ENCODE measurements at places on chromosomes 6 and 20.

DNA sequence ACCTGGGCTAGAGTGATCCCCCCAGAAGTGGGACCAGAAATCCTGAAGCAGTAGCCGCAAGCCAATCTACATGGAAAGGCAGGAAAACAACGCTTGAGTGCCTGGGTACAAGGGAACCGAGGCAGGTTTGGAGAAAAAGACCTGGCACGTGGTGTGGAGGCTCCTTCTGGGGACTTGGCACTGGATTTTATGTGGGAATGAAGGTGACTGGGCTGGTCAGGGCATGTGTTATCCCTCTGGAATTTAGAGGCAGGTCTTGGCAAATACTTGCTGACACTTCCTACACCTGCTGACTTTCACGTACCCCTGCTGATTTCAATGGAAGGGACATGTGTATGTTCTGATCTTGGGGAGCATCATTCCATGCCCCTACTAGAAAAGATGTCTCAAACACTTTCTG lies 25.0 kb upstream of the FAM217A start:
- no peak for DNase-seq

GRCh38 chr20:63277466-63278272 lies 5.1 kb downstream of the ARFGAP1 start:
- no peak for DNase-seq

- DNase-seq: no peak
Measured at GRCh38 chr20:45058168-45058850, 42.6 kb downstream of the KCNS1 start.

DNA sequence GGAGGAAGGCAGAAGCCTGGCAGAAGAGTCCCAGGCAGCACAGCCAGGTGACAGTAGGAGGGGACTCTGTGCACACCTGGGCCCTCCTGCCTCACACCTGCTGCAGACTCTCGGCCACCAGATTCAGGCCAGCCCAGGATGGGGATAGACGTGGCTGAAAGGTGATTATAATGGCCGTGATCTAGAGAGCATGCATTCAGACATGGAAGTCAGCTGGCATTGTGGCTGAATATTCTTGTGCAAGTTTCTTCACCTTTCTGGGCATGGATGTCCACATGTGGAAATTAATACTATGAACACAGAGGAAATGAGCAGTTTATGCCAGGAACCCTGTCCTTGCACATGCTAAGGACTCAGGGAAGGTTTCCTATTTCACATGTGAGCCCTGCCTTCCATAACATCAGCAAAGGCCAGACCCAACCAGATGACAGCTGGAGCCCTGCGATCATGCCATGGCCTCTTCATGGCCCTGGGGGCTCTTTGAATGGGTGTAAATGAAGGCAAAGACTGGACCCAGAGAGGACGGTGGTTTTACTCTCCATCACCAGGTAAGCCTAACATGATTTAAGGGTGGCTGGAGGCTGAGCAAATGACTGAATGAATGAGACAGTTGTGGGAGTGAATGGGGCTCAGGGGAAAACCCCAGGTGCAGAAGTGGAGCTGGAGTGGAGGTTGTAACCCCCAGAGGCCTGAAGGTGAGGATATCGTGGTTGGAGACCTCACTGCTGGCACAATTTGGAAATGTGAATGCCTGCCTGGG lies 2.7 kb upstream of the RAET1L start:
- no peak for DNase-seq

DNA sequence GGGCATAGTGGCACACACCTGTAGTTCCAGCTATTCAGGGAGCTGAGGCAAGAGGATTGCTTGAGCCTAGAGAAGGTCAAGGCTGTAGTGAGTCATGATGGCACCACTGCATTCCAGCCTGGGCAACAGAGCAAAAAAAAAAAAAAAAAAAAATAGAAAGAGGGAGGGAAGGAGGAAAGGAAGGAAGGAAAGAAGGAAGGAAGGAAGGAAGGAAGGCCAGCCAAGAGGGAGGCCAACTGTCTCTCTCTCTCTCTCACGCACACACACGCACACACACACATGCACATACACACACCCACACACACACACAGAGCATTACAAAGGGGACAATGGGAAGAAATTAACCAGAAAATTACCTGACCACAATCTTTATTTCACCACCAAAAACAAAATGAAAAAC lies 50.6 kb upstream of the COL9A1 start:
- no peak for DNase-seq

GRCh38 chr6:80860107-80860506 lies 753.6 kb downstream of the BCKDHB start:
- DNase-seq: no peak

GRCh38 chr20:51541189-51542032 lies 1.1 kb downstream of the NFATC2 start:
- no peak for DNase-seq

DNA sequence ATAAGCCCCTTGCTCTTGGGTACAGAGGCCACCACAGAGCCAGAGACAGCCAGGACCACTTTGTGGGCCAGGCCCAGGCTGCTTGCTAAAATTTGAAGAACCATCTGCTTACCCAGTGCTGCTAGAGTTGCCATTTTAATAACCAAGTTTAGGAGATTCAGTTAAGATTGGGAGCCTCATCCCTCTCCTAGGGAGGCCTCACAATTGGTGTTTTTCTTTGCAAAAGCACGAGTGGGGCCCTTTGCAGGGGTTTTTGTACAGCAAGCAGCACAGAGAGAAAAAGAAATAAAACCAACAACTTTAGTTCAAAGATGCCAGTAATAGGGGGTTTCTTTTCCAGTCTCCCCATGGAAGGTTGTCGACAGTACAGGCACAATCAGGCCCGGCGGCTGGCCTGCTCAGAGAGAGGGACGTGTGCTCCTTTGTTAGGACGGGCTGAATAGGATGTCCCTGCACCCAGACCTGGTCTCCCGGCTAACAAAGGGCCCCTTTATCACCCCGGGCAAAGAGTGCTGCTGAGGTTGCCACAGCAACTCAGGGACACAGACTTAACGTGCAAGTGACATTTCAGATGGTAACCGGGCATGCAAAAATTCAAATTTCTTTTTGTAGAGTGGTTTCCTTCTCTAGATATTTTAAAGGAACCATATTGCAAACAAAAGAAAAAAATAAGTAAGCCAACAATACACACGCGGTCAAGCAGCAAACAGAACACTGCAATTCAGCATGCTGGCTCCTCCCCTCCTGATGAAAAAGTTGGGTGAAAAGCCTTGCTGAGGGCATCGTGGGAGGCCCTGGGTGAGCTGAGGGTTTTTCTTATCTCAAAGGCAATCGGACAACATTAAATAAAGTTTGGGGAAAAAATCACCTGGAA lies 10.5 kb upstream of the TOX2 start:
- no peak for DNase-seq

DNA sequence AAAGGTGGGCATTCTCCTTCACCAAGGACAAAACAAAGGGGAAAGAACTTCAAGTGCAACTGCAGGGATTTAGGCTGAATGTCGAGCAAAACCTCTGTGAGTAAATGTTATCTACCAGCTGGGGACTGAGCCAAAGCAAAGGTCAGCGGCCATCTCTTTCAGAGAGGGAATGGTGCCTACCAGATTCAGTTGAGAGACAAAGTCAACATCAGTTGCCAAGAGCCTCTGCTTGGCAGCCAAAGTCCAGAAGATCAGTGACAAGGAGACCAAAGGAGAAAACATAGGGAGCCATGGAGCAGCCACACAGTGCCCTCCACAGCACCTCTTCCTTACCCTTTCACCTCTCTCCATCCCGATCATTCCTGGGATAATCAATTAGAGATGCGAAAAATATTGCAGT lies 472.5 kb downstream of the KIF16B start:
- DNase-seq: no peak

DNA sequence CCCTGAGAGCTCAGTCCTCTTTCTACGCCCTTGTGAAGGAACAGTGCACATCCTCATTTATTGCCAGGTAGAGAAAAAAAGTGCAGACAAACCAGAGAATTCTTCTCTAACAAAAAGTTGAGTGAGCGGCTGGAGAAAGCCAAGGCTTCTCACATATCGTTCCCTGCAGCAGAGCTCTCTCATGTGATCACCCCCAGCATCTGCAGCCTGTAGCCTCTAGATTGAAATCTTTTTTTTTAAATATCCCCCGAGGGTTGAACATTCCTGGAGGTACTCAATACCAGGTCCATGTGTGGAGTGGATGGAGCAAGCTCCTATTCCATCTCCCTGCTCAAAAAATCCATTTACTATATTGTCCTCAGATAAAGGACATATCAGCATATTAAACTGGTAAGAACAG lies 22.9 kb upstream of the ZNF133 start:
- no peak for DNase-seq

- DNase-seq: no peak
Measured at GRCh38 chr6:144667532-144668503, 382.7 kb downstream of the UTRN start.

- DNase-seq: no peak
Measured at GRCh38 chr20:34079818-34080217, 32.2 kb downstream of the EIF2S2 start.

GRCh38 chr6:22017766-22018165 lies 279.1 kb downstream of the PRL start:
- no peak for DNase-seq

DNA sequence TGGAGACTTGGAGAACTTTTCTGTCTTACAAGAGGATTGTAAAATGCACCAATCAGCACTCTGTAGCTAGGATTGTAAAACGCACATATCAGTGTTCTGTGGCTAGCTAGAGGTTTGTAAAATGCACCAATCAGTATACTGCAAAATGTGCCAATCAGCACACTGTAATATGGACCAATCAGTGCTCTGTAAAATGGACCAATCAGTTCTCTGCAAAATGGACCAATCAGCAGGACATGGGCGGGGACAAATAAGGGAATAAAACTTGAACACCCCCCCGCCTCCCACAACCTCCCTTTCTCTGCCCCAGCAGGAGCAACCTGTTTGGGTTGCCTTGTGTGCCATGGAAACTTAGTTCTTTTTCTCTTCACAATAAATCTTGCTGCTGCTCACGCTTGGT lies 12.8 kb upstream of the RPS10 start:
- DNase-seq: no peak

DNA sequence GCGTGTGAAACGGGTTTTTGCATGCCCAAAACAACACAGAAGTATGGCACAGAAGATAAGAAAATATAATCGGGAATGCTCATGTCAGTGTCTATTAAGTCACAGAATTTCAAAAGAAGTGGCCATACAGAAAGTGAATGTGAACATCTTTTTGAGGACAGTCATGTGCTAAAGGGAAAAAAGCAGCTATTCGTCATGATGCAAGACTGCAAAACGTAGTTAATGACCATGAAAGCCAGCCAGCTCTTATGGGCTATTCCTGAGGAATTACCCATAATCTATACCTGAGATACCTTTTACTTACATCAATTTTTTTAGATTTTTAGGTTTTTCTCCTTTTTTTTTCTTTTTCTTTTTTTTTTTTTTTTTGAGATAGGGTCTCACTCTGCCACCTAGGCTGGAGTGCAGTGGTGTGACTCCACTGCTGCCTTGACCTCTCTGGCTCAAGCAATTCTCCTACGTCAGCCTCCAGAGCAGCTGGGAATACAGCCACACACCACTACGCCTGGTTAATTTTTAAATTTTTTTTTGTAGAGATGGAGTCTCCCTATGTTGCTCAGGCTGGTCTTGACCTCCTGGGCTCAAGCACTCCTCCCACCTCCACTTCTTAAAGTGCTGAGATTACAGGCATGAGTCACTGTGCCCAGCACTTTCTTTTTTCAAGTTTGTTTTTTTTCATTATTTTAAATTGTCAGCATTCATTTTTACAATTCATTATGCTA lies 18.1 kb upstream of the ZBP1 start:
- DNase-seq: no peak

DNA sequence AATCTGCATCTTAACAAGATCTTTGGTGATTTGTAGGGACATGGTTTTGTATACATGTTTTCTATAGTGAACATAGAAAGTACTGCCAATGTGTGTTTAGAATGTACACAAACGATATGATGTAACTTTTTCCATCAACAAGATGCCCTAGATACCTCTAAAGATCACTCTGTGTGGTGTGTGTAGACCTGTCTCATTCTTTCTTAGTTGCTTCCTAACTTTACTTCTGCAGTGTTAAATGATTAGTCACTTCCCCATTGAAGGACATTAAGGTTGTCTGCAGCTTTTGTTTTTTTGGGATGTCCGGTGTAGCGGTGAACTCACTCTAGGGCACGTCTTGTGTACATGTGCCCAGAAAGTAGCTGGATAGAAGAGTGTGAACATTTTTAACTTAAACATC lies 35.9 kb downstream of the CDYL start:
- no peak for DNase-seq

- peak; percentile 11 for DNase-seq
Measured at GRCh38 chr6:127641905-127642304, 64.9 kb downstream of the C6orf58 start.

DNA sequence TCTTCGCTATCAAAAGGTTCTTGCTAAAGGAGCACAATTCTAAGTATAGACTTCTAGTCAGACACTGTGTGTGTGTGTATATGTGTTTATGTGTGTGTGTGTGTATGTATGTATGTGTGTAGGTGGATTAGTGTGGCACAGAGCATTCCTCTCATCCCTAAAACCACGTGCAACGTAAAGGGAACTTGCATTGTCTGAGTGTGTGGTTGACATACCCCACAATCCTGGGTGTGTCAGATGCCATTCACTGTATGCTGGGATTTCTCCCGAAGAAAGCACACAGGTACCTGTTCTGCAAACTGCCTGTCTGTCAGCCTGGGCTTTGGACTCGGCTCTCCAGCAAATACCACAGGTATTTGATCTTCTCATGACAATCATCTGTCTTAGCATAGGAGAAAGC lies 42.3 kb upstream of the TBC1D7 start:
- DNase-seq: no peak

DNA sequence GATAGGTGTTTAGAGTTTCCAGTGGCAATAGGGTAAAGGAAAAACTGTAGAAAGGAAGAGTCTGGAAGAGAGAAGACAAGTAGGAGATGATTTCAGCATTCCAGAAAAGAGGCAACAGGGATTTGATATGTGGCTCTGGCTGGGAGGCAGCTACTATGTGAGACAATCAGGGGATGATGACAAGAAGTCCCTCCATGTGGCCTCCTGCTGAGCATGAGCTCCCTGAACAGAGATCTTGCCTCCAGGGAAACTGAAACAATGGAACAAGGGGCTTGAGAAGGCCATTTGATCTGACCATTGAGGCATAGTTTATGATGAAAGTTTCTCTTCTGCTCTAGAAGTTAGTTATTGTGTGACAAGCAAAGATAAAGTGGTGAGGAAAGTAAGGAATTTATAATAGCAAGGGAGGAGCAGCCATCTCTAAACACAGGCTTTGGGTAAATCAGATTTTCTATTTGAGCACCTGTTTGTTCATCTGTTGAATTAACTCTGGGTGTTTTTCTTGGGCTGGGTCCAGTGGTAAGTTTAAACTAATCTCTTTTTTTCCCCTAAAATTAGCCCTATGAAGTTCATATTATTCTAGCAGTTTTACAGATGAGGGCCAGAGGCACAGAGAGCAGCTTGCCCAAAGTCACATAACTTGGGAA lies 3.0 kb upstream of the GPX5 start:
- DNase-seq: no peak

DNA sequence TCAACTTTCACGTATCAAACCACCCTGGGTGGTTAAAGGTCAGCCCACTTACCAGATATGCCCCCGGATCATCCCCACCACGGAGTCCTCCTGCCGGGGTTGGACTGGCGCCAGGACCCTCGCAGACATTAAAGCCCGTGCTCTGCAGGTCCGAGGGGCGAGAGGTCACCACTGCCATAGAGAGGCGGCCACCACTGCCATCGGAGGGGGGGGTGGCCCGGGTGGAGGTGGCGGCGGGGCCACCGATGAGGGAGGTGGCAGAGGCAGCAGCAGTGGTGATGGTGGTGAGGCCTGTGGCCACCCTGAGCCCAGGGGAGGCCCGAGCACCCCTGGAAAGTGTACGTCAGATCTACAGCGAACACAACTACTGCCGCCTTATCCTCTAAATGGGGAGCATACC lies 76.3 kb downstream of the ASXL1 start:
- DNase-seq: no peak

- DNase-seq: peak; percentile 53
Measured at GRCh38 chr6:148430897-148431296, 88.3 kb downstream of the SASH1 start.

GRCh38 chr6:22949967-22950366 lies 380.6 kb downstream of the HDGFL1 start:
- no peak for DNase-seq
